Fibroblast of skin of abdomen (primary cell): ENCODE measurements at places on chromosomes 12 and 14.

DNA sequence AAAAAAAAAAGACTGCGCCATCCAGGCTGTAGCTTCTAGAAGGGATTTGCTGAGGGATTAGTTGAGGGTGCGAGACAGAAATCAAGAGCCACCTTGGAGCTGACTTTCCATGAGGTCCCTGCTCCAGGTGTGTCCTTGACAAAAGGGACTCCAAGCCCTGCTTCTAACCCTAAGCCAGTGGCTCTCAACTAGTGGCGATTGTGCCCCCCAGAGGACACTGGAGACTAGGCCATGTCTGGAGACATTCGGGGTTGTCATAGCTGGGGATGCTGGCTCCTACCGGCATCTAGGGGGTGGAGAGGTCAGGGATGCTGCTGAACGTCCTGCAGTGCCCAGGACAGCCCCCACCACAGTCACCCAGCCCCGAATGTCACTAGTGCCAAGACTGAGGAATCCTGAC is 40.6 kb downstream of the SPRING1 start:
- no peak for DNase-seq

DNA sequence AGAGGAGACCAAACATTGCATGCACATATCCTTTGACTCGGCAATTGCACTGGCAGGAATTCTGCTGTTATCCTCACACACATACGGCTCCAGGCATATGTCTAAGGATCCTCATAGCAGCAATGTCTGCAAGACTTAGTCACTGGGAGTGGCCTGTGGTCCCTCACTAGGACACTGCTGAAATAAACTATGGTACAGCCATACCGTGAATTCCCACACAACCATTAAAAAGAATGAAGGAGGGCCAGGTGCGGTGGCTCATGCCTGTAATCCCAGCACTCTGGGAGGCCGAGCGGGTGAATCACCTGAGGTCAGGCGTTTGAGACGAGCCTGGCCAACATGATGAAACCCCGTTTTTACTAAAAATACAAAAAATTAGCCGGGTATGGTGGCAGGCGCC is 105.1 kb downstream of the ZFP36L1 start:
- peak; percentile 98 for DNase-seq

DNA sequence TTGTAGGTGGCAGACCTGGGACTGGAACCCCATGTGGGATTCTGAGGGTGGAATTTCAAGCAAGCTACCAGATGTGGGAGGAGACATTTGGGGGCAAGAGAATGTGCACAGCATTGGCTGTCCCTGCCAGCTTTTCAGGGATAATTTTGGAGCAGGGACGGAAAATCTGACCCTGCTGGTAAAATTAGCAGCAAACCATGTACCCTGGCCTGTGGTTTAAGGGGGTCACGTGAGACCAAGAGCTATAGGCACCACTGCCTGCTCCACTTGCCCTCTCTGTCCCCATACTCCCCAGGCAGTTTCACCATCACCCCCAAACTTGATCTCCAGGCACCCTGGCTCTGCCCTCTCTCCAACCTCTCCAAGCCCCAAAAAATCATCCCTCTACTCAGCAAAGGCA is 13.5 kb upstream of the ZDHHC22 start:
- no peak for DNase-seq

DNA sequence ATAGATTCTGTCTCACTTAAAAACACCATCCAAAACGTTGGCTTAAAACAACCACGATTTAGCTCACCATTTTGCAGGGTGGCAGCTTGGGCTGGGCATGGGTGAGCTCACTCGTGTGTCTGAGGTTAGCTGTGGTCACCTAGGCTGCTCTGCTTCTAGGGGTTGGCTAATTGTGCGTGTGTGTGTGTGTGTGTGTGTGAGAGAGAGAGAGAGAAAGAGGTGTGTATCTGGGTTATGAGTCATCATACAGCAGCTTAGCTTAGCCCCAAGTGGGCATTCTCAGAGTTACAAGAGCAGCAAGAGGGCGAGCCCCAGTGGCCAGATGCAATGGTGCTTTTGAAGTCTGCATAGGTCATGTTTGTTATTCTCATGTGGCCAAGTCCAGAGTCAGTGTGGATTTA is 6.0 kb downstream of the FBXW8 start:
- DNase-seq = peak; percentile 39

GRCh38 chr14:94775091-94775870 is 5.4 kb upstream of the GSC start:
- DNase-seq = no peak

GRCh38 chr14:61558271-61558670 is 137.0 kb upstream of the HIF1A start:
- DNase-seq = no peak

- DNase-seq = no peak
Observed at GRCh38 chr12:132249689-132250478, 79.5 kb downstream of the GALNT9 start.

GRCh38 chr14:55333711-55334485 is 62.7 kb downstream of the FBXO34 start:
- DNase-seq = peak; percentile 14

DNA sequence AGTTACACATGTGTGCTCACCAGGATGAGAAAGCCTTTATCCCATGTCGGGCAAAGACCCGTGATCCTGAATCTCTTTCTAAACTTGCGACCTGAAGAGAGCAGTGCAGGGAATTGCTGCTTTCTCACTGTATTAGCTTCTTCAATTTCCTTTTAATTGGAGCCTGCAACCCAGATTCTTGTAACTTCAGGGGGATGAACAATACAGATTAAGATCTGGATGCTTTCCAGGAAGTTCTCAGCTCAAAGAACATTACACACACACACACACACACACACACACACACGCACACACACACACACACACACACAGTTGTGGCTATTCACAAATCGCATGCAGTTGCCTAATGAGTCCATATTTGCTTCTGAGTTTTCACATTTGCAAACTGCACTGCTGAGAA is 268.3 kb downstream of the NPAS3 start:
- no peak for DNase-seq

GRCh38 chr14:50355692-50356091 is 41.0 kb downstream of the CDKL1 start:
- no peak for DNase-seq

DNA sequence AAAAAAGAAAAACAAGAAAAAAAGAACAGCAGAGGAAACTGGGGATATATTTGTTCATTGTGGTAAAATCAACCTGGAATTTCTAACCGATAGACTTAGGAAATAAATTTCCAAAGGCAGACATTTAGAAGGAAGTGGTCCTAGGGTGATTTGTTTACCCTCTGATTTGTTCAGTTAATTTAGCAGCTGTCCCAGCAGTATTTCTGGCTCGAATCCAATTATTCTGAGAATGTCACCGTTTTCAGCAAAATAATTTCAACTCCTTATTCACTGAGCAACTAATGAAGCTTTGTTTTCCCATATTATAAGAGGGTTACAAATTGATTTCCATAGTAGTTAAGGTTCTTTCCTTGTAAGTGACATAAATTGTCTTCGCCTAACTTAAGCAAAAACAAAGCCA is 285.2 kb upstream of the SYT10 start:
- no peak for DNase-seq

- no peak for DNase-seq
Observed at GRCh38 chr14:20501346-20501745, 4.0 kb upstream of the RNASE10 start.

DNA sequence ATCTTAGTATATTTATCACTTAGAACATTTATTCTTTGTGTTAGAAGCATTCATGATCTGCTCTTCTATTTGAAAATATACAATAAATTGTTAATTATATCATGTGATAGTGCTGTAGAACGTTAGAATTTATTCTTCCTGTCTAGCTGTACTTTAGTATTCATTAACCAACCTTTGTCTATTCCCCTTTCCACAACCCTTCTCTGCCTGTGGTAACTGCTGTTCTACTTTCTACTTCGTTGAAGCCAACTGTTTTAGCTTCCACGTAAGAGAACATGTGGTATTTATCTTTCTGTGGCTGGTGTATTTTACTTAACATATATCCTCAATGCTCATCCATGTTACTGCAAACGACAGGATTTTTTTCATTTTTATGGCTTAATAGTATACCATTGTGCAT is 18.1 kb downstream of the TBC1D15 start:
- no peak for DNase-seq

DNA sequence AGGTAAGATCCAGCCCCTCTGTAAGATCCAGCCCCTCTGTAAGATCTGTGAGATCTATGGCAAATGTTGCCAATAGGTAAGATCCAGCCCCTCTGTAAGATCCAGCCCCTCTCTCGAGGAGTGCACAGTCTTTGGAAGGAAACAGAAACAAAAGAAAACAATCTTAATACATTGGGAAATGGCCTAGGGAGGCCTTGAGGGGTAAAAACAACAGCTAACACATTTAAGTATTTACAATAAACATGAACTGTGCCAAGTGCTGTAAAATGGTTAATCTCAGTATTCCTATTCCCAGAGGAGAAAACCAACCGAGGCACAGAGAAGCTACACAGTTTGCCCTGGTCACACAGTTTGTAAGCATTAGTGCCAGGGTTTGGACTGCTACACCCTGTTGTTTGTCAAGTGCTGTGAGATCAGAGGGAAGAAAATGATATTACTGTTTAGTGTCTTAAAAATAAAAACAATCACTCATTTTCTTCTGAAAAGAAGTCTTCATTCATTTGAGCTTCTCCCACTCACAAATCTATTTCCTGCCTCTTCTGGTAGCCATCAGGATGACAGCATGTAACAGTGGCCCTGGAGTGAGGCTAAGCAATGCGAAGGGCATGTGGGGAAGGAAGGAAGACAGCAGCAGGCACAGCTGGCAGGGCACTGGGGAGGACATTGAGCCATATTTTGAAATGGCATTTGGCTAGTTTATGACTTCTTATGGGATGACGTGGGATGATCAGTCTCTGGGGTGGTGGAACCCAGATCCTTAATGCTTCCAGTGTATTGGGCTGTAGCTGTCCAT is 118.7 kb upstream of the PTPRQ start:
- DNase-seq = no peak

GRCh38 chr12:89225808-89226411 is 126.4 kb downstream of the DUSP6 start:
- DNase-seq = peak; percentile 78

GRCh38 chr12:121917950-121918678 is at the start of gene CFAP251:
TSS of gene CFAP251 (plus strand) at chr12:121918592. CDS start at chr12:121921306, 2,714 bp downstream.
- peak; percentile 69 for DNase-seq

- DNase-seq = no peak
Observed at GRCh38 chr14:22025879-22026278, 352.3 kb upstream of the OR4E1 start.

GRCh38 chr12:3904999-3905398 is 31.8 kb upstream of the PARP11 start:
- DNase-seq = no peak

DNA sequence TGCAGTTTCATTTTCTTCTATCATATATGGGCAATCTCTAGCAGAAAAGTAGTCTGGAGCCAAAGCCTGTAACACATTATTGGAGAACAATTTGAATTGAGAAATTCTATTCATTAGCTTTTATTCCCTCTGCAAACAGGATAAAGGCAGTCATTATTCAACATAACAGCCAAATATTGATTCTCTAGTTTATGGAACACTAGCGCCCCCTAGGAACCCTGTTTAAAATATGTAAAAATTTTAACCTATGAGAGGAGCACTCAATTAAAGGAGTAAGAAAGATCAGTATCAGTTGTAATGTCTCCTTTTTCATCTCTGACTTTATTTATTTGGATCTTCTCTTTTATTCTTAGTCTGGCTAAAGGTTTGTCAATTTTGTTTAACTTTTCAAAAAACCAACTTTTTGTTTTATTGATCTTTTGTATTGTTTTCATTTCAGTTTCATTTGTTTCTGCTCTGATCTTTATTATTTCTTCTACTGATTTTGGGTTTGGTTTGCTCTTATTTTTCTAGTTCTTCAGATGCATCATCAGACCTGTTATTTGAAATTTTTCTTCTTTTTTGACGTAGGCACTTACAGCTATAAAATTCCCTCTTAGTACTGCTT is 4.8 kb upstream of the LMNTD1 start:
- DNase-seq = peak; percentile 35

DNA sequence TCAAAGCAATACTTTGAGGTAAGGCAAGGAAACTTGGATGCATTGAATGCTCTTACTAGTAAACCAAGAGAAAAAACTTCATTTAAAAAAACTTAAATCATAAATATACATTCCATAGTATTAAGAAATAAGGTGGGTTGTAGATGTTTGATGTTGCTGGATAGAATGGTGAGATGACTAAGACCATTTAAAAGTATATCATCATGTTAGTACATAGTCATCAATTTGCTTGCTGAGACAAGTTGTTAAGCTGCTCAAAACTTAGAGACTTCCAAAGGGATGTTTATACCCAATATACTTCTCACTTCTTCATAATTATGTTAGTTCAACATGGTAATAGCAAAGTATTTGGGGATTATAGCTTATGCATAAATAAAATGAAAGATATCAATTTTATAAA is 675.5 kb upstream of the MGAT4C start:
- DNase-seq = peak; percentile 8

DNA sequence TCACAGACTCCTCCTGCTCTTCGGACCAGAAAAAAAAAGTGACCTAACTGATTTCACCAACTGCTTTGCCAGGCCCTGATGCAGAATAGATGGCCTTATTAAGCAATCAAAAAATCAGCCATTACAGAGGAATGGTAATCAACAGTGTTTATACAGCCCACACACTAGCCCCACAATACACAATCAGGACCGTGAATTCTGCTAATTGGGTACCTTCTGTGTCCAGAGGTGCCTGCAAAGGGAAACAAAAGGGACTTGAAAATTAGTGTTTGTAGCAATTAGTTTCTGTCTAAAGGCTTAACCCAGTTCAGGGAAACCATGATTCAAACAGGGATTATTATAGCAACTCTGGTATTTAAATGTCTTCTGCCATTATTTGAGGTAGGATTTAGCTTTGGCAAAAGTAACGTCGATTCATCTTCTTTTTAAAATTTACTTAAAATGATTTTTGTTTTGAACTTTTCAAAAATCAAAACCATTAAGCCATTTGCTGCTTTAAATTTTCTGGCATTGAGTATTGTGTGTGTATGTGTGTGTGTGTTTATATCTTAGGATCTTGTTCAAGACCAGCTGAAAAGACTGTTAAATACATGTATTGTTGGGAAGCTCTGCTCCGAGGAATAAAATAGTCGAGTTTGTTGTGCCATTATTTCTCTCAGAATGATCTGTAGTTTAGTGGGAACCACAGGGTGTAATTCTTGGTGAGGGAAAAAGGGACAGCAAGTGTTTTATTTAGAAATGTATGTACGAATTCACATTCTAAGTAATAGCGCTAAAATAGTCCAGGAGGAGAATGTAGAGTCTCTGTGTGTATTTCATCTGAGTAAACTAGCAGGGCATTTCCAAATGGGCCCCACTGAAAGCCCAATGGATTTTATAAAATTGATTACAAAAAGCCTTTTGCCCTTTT is 156.1 kb downstream of the PTCSC3 start:
- DNase-seq = no peak
